Sciatic nerve (tissue), 2 donors: ENCODE measurements at places on chromosomes 7 and 10.
A peak's percentile ranks its signal among the peaks of the same experiment; 100 is the strongest.

DNA sequence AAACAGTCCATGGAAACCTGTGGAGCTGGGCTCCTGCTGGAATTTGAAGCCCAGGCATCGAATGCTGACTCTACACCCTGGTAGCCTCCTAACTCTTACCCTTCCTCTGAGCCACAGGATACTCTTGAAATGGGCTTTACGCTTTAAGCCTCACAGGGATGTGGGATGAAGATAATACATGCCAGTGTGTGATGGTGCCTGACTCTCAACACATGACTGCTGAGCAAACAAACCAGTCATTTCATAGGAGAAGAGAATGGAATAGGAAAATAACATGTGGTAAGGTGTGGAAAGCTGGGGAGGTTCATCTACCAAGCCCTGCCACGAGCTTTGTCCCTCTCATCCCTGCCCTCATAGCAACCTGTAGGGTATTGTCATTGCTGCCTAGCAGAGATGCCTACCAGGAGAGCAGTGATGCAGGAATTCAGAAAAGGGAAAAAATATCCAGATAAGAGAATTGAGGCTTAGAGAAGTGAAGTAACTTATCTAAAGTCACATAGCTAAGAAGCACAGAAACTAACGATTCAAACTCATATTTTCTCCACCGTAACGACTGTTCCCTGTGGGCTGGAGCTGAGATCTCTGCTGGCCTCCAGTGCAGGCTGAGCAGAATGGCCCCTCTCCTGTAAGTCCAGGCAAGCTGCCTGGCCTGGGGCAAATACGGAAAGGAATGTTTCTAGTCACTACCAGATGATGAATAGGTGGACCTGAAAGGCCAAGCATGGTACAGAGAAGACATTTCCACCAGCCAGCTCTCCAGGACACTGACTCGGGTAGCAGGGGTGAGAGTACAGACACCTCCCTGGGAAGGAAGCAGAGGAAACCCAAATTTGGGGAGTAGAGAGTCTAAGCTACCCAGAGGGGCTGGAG is 90.2 kb upstream of the DUSP5 start:
- no peak for DNase-seq

DNA sequence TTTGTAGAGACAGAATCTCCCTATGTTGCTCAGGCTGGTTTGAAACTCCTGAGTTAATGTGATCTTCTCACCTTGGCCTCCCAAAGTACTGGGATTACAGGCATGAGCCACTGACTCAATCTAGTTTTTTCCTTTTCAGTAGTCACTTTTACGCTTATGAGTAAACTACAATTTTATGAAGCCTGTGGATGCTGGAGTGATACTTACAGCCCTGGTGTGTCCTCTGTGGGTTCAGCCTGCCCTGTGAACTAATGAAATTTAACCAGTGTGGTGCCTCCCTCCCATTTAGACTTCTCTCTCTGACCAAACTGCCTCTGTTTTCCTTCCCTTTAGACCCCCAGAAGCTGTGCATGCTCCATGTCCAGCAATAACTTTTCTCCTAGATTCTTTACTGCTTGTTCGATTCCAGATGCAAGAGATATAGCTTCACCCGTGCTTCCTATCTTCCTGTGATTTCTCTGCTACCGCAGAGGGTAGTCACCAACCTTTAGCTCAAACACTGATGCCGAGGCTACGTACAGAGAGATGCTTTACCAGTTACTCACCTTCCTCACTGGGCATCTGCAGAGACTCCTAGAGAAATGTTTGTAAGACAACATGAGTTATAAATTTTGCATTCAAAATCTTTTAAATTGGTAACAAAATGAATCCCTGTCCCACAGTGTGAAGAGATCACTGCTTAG is 90.8 kb downstream of the KIAA1217 start:
- no peak for DNase-seq

DNA sequence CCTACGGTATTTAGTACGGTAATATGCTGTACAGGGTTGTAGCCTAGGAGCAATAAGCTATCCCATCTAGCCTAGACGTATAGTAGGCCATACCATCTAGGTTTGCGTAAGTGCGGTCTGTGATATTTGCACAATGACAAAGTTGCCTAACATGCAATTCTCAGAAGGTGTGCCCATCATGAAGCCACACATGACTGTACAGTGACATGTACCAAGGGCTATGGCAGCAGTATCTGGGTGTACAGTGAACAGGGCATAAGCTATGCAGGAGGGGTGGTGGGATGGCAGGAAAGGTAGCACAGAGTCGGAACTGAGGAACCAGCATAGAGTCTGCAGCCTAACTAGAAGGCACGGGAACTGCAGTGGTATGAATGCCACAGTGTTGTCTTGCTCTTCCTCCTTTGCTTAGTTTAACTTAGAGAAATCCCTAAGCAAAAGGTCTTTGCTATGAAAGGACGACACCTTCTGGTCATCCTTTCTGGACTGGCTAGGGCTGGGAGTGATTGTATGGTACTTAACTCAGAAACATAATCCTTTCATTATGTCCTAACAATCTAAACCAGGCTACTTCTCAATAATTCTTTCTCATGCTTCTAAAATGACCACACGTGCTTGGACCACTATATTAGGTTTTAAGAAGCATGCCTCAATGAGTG is 93.5 kb downstream of the DYNC1I1 start:
- no peak for DNase-seq

DNA sequence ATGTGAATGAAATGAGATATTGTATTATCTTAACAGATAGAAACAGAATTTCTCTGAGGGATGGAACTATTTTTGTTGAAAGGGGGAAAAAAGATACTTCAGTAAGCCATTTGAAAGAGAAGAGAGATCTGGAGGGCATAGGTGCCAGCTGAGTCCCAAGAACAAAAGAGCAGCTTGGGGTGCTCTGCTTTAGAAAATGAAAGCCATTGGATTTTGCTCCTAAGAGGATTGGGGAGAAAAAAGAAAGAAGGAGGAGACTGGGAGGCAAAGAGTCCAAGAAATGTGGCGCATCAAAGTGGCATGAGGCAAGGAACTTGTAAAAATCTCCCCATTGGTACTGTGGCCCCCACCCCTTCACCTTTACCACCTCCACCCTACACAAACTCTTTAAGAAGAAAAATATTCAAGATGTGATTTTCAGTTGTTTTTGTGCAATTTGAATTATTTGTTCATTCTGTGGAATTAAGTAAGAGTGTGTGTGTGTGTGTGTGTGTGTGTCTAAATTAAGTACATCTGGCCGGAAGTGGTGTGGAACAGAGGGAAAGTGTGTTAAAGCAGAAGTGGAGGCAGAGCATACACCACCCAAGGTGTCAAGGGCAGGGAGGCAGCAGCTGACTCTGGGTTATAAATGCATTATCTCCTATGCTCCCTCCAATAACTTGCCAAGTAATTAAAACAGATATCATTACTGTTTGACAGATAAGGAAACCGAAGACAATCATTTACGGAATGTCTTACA is 9.9 kb upstream of the GNAI1 start:
- no peak for DNase-seq

GRCh38 chr7:142960955-142961512 is 1.1 kb downstream of the KEL start:
- no peak for DNase-seq

DNA sequence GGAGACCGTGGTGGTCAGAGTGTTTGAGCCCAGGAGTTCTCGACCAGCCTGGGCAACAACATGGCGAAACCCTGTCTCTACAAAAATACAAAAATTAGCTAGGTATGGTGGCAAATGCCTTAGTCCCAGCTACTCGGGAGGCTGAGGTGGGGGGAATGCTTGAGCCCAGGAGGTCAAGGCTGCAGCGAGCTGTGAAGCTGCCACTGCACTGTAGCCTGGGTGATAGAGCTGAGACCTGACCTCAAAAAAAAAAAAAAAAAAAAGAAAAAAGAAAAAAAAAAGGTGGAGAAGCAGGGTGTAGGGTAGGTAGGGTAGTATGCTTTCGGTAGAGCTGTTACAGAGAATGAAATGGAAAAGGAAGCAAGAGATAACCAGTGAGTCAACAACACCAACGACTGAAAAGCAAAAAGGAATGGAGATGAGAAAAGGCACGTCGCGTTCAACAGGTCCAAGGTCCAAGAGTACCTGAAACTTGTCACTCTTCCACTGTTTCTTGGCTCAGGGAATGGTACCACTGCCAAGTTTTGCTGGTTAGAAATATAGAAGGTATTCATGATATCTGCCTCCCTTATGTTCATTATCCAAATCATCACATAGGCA is 4.3 kb upstream of the RSBN1L start:
- no peak for DNase-seq

- no peak for DNase-seq
These were observed 128.1 kb upstream of the VIPR2 start for GRCh38 chr7:159272739-159273138.

DNA sequence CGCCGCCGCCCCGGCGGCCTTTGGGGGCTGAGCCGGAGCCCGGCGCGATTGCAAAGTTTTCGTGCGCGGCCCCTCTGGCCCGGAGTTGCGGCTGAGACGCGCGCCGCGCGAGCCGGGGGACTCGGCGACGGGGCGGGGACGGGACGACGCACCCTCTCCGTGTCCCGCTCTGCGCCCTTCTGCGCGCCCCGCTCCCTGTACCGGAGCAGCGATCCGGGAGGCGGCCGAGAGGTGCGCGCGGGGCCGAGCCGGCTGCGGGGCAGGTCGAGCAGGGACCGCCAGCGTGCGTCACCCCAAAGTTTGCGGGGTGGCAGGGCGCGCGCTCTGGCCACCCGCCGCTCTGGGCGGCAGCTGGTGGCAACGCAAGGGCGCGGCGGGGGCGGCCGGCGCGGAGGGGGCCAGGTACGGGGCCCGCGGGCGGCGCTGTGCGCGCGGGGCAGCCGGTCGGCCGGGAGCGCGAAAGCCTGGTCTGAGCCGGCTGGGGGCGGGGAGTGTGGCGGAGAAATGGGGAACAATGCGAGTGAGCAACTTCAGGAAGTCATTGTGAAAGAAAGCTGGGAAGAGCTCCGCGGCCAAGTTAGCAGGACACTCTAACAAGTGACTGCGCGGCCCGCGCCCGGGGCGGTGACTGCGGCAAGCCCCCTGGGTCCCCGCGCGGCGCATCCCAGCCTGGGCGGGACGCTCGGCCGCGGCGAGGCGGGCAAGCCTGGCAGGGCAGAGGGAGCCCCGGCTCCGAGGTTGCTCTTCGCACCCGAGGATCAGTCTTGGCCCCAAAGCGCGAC is at the start of gene IKZF1:
Gene IKZF1 (plus strand): TSS at position 588 of the 782 bp plus-strand sequence. CDS start 14,346 bp downstream, outside the sequence.
- peak; percentile 75 for DNase-seq

DNA sequence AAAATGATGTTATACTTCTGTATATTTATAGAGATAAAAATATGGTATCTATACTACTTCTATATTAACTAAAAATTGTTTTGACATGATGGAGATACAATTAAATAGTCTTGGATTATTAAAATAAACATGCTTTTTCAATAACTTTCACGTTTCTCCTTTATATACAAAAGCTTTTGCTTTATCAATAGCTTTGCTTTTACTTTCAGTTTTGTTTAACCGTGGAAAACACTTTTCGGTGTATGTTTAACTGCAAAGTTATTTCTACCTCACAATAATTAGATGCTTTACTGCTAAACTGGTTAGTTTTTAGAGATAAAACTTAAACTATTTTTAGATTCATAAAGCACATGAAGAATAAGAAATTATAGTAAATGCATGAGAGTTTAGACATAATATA is 432.1 kb upstream of the PCDH15 start:
- no peak for DNase-seq

- DNase-seq, result no peak
These were observed 231.1 kb downstream of the SLC25A13 start for GRCh38 chr7:96090756-96091155.

DNA sequence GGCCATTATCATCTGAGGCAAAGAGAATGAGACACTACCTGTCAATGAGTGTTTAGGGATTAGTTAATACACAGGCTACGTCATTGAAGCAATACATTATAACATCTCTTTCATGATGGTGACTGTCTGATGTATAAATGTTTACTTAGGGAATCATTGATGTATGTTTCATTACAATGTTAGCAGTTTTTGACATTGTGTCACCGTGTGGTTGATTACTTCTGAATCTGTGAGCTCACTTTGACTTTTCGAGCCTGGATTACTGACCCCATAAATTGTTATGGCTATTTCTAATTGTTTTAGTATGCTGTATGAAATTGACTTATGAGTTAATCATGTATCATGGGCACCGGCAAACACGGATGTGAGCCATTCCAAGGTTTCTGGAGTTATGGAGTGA is 494.0 kb downstream of the MAGI2 start:
- DNase-seq, result no peak

- DNase-seq, result no peak
These were observed 51.3 kb downstream of the USP6NL start for GRCh38 chr10:11560076-11560709.

- no peak for DNase-seq
These were observed 46.9 kb downstream of the CUZD1 start for GRCh38 chr10:122798704-122799231.

DNA sequence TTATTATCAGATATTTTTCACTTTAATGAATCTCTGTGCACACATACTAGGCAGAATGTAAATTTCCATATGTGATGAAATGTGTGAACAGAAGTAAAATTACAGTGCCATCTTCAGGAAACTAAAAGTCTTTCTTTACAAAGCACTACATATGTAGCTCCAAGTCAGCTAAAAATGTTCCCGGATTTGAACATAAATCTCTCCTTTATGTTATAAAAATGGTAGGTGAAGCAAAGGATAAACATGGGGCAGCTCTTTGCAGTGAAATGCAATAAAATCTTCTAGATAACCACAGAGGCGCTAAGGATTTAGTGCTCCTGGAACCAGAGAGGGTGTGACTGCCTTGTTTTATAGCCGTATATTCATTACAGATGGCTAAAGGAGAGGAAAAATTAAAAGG is 104.9 kb upstream of the C7orf33 start:
- DNase-seq, result no peak

DNA sequence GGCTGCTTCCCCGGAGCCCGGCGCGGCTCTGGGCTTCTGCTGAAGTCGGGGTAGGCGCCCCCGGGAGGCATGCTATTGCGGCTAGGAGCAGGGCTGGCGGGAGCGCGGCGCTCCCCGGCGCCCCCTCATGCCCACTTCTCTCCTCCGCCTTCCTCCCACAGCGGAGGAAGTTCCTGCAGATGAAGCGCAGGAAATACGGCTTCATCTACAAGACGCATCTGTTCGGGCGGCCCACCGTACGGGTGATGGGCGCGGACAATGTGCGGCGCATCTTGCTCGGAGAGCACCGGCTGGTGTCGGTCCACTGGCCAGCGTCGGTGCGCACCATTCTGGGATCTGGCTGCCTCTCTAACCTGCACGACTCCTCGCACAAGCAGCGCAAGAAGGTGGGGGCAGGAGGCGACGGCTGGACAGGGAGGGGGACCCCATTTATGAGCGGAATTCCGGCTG is 479 bp downstream of the CYP26A1 start:
- DNase-seq, result no peak

DNA sequence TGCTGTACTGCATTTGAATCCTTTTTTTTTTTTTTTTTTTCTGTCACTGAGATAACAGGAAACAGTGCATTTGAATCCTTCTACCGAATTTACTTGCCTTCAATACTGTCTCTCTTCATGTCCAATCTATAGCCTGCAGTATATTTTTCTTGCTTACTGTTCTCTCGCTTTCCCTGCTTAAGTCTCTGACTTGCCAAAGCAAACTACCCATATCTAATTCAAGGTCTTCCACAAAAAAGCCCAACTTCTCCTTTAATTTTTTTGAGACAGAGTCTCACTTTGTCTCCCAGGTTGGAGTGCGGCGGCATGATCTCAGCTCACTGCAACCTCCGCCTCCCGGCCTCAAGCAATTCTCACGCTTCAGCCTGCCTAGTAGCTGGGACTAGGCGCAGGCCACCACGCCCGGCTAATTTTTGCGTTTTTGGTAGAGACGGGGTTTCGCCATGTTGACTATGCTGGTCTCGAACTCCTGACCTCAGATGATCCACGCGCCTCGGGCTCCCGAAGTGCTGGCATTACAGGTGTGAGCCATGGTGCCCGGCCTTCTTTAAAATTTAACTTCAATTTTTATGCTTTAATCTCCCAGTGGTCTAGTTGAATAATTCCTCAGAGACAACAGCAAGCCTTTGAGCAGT is 882 bp downstream of the PDCD11 start:
- no peak for DNase-seq
